A172 (cell line): ENCODE measurements at places on chromosomes 3 and 15. TPM values are rescaled to one million over a fixed set of nuclear protein-coding genes. Genes with fewer than 3 reads are reported as not detected.
A peak's percentile ranks its signal among the peaks of the same experiment; 100 is the strongest.

- peak; percentile 58 for DNase-seq
These were observed 614 bp upstream of the MINDY2 start for GRCh38 chr15:58770519-58770856.

- DNase-seq: no peak
These were observed 10.0 kb upstream of the TGM5 start for GRCh38 chr15:43276563-43277200.

DNA sequence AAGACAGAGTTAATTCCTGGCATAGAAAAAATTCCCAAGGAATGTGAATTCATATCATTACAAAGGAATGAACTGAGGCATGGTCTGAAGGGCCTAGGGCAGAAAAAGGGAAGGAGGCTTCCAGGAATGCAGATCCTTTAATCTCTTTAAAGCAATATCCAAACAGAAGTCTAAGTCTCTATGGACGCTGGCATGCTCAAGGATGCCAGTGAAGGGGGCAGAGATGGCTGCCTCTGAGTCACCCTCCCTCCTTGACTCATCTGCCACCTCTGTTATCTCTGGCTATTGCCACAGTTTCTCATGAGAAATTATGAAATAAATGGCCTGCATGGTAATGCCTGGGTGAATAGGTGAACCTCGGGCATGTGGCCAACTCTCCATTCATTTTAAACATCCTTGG, 96.3 kb upstream of the BCL6 start:
- DNase-seq: peak; percentile 82

GRCh38 chr3:72150634-72151412, 365.9 kb upstream of the PROK2 start:
- no peak for DNase-seq

DNA sequence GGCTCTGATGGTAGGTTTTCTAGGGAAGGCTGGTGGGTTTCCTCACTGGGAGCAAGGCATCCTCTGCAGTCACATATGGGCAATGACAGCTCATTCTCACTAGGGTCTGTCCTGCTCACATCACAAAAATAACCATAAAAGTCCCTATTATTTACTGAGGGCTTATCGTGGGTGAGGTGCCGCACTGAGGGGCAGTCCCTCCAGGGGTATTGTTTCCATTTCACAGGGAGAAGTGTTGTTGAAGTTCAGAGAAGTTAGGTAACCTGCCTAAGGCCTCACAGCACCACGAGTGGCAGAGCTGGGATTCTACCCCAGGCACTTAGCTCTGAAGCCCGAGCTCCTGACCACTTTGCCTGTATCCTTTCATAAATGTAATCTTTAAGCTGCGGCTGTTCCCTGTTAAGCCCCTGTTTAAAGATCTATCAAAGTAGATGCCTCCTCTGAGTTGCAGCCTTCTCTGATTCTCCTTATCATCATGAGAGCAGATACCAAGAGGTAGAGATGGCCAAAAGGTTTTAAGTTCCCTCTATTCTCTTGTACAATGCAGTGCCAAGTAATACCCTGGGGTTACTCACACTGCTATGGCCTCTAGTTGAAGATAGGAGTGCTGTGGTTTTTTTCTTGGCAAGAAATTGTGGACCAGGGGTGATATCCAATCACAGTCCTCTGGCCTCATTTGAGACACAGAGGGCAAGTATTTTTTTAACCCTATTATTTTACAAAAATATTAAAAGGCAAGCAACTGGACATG, 107.0 kb downstream of the RPLP1 start:
- no peak for DNase-seq

GRCh38 chr3:54653456-54654195, 274.2 kb downstream of the LRTM1 start:
- DNase-seq: peak; percentile 60

DLEC1 gene
- total RNA-seq: not detected in 2 replicates

SLC24A5 gene
- not detected in 2 replicates for total RNA-seq

TP63 gene
- total RNA-seq: 0.09 TPM in 1 of 2 replicates, not detected in the other
